Glomerular endothelial cell (primary cell): ENCODE measurements at places on chromosomes 3 and 15. TPM values are rescaled to one million over a fixed set of nuclear protein-coding genes. Genes with fewer than 3 reads are reported as not detected.

Gene GOLGA6L9
- 1.7 and 5.2 TPM in 2 replicates for total RNA-seq

Gene TGM4
- total RNA-seq = not detected in 2 replicates

DNA sequence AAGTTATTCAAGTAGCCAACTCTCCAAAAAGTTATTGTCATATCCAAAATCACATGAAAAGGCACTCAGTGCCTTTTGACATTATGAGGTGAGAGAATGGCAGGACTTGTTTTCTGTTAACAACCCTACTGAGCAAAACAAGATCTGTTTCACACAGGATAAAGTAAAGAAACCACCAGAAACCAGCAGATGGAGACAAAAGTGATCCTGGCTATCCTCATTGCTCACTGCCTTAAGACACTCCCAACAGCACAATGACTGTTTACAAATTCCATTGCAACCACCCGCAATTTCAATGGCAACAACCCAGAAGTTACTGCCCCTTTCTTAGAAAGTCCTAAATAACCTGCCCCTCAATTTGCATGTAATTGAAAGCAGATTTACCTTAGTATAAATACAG lies 352.6 kb upstream of the NDN start:
- DNase-seq = no peak

Gene ERC2
- total RNA-seq = 0.19 and 1.3 TPM in 2 replicates

DNA sequence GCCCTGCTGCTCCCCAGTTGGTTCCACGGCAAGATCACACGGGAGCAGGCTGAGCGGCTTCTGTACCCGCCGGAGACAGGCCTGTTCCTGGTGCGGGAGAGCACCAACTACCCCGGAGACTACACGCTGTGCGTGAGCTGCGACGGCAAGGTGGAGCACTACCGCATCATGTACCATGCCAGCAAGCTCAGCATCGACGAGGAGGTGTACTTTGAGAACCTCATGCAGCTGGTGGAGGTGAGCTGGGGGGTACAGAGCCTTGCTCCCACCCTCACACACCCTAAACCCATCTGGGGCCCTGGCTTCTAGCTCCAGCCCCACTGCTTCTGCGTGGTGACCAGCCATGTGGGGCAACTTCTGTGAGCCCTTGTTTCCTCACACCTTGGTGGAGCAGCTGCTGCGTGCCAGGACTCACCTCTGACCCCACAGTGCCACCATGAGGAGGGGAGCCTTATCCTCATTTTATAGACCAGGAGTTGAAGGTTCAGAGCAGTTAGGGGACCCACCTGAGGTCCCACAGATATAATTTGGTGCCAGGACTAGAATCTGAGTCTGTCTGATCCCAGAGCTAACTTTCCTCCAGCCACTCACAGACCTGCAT lies 13.3 kb upstream of the LMAN1L start:
- no peak for DNase-seq

DNA sequence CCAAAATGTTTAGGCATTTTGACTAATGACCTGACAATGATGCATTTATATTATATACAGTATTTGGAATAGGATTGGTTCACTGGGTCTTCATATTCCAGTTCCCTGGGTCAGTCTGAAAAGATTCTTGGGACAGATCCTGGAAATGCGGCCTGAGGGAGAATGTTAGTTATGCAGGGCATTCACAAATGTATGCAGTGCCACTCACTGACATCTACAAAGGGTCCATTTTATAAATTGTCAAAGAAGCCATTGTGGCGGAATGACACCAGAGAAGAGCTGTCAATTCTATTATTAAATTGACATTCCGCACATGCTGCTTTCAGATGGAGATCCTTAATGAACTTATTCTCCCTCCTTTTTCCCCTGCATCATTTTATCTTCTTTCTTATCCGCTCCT lies 176.6 kb downstream of the VGLL3 start:
- DNase-seq = no peak

DNA sequence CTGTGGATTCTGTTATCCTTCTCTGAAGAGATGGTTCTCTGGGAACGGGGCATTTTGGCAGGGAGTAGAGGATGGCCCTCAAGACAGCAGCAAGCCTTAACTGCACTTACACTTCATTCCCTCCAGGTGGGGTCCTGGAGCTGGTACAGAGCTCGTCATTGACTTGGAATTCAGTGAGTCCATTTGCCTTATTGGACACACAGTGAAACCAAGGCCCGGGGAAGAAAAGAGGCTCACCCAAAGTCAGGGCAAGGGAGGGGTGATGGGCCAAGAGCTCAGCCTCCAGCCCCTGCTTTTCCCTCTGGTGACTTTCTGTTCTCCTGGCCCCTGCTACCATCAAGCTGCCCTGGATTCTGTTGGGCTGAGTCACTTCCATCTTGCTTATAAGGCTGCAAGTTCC lies 125.6 kb downstream of the ETFA start:
- no peak for DNase-seq

Gene CCR8
- total RNA-seq = not detected in 2 replicates

DNA sequence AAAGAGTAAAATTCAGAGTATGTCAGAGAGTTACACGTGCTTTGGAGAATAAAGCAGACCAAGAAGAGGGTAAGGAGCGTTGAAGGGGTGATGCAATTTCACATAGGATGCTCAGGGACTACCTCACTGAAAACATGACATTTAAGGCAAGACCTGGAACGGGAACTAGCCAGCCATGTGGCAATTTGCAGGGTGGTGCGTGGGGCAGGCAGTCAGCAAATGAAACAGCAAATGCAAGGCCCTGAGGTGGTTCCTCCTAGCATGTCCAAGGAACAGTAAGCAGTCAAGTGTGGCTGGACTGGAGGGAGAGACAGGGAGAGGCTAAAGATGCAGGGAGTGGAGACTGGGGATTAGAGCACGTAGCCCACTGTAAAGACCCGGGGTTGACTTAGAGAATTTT lies 146.1 kb upstream of the LPP start:
- DNase-seq = no peak

- no peak for DNase-seq
Measured at GRCh38 chr3:55480911-55481743, 6.0 kb downstream of the WNT5A start.

- peak; percentile 22 for DNase-seq
Measured at GRCh38 chr3:99248130-99248529, 346.6 kb upstream of the DCBLD2 start.

DNA sequence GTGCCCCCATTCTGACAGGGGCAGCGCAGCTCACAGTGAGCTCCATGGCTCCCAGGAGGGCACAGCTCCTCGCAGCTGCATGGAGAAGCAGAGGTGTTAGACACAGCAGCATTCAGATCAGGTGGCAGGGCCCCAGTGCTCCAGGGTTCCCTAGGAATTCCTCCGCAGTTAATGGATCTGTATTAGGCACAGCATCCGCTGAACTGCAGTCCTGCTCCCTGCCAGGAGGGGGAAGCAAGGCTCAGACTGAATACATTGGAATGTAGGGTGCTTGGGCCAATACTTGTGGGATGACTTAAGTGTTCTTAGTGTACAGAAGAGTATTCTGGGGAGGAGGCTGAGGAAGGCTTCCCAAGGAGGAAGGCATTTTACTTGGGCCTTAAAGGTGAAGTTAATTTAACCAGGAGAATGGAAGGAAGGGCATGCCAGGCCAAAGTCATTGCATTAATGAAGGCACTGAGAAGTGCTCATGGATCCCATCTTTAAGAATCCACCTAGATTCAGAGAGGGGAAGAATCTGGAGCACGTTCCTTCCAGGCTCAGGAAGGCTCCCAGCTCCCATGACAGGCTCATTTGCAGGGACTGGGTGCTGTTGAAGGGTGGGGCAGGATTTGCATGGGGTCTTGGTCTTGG lies 111.6 kb downstream of the RAB11A start:
- DNase-seq = peak; percentile 29

DNA sequence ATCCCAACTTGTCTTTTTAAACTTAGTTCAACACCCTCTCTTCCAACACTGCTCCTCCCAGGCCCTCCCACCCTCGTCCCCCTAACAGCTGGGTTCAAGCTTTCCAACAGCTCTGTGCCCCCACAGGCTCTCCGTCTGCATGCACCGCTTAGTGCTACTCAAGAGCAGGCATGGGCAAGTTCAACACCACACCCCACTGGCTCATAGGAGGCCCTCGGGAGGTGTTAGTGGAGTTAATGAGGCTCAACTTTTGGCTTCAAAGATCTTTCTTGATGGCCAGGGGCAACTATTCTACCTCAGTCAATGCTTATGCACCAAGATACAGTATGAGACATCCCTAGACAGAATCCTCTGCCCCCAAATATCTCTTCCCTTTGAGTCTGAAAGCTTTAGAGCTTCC lies 114.4 kb downstream of the ANP32A start:
- no peak for DNase-seq

- no peak for DNase-seq
Measured at GRCh38 chr15:48564690-48565089, 80.8 kb downstream of the FBN1 start.

GRCh38 chr3:141795276-141795675 lies 32.1 kb downstream of the GRK7 start:
- DNase-seq = no peak

GRCh38 chr3:195059006-195059350 lies 212.0 kb downstream of the XXYLT1 start:
- no peak for DNase-seq

DNA sequence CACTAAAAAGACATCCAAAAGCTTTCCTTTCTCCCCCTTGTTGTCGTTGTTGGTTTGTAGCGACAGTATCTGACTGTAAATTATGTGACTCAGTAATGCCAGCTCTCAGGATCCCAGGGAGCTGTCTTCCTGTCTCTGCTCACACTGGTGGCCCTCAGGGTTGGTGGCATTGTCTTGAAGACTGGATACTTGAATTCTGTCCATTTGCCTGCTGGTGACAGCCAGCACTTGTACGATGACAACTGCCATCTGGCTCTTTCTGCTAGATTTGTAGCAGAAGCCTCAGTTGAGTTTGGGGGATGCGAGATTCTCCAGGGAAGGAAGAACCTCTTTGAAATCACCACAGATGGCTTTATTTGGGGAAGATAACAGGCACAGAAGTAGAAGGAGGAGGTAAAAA lies 120.8 kb downstream of the ARPP21 start:
- no peak for DNase-seq

- no peak for DNase-seq
Measured at GRCh38 chr3:99188936-99189335, 287.4 kb upstream of the DCBLD2 start.

Gene STRIT1
- not detected in 2 replicates for total RNA-seq

GRCh38 chr3:180250172-180250571 lies 213.4 kb upstream of the PEX5L start:
- no peak for DNase-seq

GRCh38 chr3:61522626-61523025 lies 38.7 kb upstream of the PTPRG start:
- DNase-seq = no peak

GRCh38 chr15:58549785-58550074 lies 117.9 kb downstream of the LIPC start:
- DNase-seq = no peak

Gene SHC4
- 1.1 and 2.8 TPM in 2 replicates for total RNA-seq

DNA sequence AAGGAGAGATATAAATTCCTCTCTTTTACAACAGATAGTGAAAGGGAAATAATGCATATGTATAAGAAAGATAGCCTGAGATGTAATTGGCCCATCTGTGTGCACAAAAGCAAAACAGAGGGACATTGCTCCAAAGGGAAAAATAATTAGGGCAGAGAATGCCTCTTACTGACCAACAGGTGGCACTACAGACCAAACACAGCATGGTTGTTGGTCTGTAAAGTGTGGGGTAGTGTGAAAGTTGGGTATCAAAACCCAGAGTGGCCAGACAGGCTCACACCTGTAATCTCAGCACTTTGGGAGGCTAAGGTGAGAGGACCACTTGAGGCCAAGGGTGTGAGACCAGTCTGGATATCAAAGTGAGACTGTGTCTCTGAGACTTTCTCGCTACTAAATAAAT lies 4.5 kb upstream of the TLNRD1 start:
- no peak for DNase-seq

DNA sequence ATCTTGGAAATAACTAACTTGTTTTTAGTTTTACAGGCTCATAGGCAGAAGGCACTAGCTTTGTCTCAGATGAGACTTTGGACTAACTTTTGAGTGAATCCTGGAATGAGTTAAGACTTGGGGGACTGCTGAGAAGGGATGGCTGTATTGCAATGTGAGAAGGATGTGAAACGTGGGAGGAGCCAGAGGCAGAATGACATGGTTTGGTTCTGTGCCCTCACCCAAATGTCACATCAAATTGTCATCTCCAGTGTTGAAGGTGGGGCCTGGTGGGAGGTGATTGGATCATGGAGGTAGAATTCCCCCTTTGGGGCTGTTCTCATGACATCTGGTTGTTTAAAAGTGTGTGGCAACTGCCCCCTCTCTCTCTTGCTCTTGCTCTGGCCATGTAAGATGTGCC lies 28.8 kb upstream of the CCDC50 start:
- no peak for DNase-seq

- no peak for DNase-seq
Measured at GRCh38 chr3:172585954-172586353, 62.7 kb upstream of the TNFSF10 start.

Gene RIOX2
- total RNA-seq = 18.3 and 27.1 TPM in 2 replicates

GRCh38 chr3:18295171-18295920 lies 129.8 kb downstream of the SATB1 start:
- DNase-seq = no peak

DNA sequence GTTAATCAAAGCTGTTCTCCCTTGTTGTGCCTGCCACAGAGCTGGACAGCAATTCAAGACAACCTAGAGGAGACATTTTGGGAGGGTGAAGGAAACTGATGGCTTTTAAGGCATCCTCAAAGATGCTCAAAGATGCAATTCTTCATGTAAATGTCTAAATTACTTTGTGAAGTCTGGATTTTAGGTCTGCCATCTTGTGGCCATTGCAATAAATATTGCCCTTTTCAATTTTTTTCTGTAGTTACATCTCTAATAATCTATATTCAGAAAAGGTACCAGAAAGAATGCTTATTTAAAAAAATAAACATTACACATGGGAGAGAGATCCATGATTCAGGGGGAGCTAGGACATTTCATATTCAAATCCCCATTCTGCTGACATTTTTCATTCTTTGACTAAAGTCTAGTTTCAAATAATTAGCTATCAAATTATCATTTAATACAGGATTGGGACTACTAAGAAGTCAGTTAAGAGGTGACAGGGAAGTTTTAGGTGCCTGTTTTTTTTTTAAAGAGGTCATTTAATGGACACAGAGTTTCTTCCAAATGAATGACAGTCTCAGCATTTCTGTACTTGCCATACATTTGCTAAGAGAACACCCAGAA lies 259.8 kb upstream of the WNT5A start:
- no peak for DNase-seq

Gene PCSK6
- 19.2 and 24.4 TPM in 2 replicates for total RNA-seq

Gene SLC28A2
- not detected in 2 replicates for total RNA-seq

- DNase-seq = no peak
Measured at GRCh38 chr3:107599772-107600145, 77.0 kb downstream of the BBX start.

GRCh38 chr15:98958918-98959639 lies 48.5 kb downstream of the PGPEP1L start:
- DNase-seq = no peak
